ENCODE measurements at places on chromosomes 1 and 21.
A peak's percentile ranks its signal among the peaks of the same experiment; 100 is the strongest.

- DNase-seq = no peak
These were observed 21.2 kb upstream of the OTUD3 start for GRCh38 chr1:19861034-19861433.

GRCh38 chr21:45499970-45500577, 42.2 kb downstream of the SLC19A1 start:
- no peak for DNase-seq

DNA sequence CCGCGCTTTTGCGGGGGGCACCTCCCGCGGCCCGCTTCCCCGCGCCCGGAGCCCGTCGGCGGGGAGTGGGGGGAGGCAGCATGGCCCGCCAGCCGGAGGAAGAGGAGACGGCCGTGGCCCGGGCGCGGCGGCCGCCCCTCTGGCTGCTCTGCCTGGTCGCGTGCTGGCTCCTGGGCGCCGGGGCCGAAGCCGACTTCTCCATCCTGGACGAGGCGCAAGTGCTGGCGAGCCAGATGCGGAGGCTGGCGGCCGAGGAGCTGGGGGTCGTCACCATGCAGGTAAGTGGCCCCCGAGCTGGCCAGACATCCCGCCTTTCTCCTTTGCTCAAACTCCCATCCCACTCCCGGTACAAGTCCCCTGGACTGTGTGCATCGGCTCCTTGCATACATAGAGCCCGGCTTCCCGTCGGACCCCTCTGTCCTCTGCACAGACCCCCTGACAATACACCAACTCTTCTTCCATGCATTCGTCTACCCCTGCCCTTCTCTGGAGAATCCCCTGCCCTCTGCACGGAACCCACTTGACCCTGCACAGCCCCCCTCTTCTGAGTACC, 812 bp downstream of the CACHD1 start:
- DNase-seq = no peak

DNA sequence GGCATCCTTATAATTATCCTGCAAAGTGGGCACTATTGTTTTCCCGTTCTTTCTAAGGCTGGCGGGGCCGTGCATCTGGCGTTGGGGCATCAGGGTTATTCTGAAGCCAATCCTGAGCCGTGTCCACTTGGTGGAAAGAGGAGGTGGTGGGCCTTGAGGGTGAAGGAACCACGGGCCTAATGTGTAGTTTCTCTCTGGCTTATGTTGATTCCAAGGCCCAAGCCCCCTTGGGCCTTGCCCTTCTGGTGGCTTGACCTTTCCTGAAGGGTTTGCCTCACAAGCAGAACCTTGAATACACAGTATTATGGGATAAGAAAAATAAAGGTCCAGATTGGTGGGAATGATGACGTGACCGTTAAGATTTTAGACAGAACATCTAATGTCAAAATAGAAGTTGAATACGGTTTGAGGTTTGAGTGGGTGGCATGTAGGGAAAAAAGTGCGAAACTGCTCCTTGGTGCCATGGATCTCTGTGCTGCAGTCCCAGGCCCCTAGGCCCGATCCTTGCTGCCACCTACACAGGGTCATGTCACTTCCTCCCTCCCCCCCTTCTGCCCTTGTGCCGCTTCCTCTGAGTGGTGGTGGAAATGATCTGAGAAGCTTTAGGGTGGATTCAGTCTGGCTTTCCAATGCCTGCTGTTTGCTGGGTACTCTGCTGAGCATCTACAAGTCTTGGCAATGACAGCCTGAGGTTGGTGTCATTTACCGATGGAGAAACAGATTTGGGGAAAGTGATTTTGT, 90.5 kb downstream of the PRDM2 start:
- DNase-seq = no peak

DNA sequence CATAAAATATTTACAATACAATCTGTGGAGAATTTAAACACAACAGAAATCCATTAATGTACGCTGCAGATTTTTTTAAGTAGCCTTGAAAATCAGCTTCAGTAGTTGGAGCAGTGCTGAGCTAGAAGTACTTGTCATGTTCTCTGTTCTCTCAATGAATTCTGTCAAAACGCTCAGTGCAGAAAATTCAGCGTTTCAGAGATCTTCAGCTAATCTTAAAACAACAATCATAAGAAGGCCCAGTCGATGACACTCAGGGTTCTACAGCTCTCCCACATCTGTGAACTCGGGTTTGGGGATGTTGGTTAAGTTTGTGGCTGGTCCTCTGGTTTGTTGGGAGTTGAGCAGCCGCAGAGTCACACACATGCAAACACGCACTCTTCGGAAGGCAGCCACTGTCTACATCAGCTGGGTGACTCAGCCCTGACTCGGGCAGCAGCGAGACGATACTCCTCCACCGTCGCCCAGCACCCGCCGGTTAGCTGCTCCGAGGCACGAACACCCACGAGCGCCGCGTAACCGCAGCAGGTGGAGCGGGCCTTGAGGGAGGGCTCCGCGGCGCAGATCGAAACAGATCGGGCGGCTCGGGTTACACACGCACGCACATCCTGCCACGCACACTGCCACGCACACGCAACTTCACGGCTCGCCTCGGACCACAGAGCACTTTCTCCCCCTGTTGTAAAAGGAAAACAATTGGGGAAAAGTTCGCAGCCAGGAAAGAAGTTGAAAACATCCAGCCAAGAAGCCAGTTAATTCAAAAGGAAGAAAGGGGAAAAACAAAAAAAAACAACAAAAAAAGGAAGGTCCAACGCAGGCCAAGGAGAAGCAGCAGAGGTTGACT, 161.2 kb downstream of the RUNX1 start:
- no peak for DNase-seq

DNA sequence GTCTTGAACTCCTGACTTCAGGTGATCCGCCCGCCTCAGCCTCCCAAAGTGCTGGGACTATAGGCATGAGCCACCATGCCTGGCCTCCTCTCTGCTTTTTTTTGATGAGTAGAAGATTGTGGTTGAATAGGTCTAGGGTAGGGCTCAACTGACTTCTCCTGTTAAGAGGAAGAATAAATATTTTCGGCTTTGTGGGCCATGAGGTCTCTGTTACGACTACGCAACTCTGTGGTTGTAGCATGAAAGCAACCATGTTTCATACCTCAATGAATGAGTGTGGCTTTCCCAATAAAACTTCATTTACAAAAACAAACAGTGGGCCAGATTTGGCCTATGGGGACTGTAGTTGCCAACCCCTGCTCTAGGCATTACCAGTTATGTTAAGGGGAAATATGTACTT, 67.8 kb downstream of the NID1 start:
- no peak for DNase-seq

DNA sequence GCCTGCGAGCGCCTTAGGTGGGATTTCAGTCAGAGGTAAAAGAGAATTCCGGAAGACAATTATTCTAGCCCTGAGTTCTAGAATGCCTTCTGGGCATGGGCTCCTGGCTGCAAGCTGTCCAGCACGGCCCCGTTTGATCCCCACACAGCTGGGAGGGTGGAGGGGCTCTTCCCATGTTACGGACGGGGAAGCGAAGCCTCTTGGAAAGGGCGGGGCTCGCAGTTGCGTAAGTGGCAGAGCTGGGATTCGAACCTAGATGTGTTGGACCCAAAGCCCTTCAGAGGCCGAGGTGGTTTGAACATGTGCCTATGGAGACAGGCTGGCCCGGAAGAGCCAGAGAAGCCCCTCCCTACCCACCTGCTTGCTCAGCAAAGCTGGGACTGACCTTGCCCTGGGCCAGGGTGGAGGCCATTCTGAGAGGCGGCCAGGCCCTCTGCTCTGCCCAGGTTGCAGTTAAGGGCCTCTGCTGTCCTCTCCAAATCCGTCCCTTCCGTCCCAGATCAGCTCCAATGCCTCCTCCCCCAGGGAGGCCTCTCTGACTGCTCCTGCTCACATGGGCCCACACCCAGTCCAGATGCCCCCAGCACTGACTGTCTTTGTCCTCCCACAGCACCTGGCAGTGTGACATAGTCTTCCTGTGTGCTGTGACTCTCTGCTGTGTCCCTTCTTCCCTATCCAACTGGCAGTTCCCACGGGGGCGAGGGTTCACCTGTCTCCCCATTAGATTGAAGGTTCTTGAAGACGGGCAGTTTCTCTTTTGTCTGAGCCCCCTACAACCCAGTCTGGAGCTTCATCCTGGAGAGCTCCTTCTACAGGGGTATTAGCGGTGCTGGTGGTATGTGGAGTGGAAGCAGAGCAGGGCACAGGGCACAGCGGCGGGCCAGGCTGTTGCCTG, 1.2 kb upstream of the HSPB7 start:
- DNase-seq = no peak

DNA sequence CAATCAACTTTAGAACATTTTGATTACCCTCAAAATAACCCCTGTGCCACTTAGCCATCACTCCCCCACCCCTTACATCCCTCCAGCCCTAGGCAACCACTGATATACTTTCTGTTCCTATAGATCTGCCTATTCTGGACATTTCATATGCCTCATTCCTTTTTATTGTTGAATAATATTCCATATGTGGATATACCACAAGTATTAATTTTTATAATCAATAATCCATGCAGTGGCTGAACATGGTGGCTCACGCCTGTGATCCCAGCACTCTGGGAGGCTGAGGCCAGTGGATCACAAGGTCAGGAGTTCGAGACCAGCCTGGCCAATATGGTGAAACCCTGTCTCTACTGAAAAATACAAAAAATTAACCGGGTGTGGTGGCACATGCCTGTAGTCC, 20.1 kb upstream of the MED18 start:
- no peak for DNase-seq

GRCh38 chr1:202623075-202623474, 87.2 kb downstream of the SYT2 start:
- no peak for DNase-seq

DNA sequence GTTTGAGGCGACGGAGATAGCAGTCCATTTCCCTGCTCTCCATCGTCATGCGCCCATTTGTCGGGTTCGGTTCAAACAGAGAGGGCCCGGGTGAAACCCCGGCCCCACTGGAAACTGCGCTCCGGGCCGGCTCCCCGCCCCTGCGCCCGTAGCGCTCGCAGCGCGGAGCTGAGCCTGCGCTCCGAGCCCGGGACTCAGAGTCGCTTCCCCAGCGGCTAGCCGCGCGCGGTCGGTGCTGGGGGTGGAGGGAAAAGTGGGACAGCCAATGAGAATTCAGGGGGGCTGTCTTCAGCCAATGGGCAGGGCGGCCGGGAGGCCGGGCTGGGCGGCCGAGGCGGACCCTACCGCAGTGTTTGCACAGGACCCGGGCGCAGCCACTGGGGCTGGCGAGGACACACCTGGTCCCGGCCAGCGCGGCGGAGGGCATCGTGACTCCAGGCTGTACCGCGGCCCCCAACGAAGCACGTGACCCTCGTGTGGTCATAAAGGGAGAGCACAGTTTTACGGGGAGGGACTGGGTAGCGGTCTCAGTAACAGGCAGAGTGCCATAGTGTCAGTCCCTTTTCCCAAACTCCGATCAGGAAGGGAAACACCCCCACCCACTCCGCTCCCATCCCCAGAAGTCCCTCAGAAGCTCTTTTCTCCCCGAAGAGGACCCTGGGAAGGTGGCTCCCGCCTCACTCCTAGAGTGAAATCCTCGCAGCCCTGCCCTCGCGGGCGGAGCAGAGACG, at the start of gene INKA2:
Gene INKA2, minus strand, starts transcription at position 202 of the 731 bp plus-strand sequence. Its CDS starts 153 bp downstream, at position 49.
- peak; percentile 45 for DNase-seq

DNA sequence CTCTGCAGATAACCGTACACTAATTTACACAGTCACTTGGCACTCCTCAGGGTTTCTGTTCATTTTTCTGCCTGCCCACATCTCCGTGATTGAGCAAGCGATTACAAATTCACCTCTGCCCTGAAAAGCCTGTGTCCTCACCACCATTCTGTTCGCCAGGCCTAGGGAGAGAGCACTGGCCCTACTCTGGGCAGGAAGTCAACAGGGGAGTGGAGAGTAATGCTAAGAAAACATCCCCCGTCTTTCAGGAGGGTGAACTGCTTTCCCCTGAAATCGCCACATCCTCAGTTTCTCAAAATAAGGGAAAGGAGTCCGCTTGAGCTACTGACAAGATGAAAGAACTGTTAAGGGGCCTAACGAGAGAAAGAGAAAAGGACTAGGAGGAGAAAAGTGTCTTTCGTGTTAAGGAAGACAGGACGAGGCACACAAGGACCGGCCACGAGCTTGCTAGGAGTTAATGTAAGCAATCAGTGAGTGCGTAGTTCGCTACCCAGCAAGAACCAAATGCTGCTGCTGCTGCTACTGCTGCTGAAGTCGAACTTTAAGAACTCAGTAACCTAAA, 632 bp downstream of the PEX19 start:
- no peak for DNase-seq

- no peak for DNase-seq
These were observed 343.8 kb downstream of the USP25 start for GRCh38 chr21:16073586-16073985.

DNA sequence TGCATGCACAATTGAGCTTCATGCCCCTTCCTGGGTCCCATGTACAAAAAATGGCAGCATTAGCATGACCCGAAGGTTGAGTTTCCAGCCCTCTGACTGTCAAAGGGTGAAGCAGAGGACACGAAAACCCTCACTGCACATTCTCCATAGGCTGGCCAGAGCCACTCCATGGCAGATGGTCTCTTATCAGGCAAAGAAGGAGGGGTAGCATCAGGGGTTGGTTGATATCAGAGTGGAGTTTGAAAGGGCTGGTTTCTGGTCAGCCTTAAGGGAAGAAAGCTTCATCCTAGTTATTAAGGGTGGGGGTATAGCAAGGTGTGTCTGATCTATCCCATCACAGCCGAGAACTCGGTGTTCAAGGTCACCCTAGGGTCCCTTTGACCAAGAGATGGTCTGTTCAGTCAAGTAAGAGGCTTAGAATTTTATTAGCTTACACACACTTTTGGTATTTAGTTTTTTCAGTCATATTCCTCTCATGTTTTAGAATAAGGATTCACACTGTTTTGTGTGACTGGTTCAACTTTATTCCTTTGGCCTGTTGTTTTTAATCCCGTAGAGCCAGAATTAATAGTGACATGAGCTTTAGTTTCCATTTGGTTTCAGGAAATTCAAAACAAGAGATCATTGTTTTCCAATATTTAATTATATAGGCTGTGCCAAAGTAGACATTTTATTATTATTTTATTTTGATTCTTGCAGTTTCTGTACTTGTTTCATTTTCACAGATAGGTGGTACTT, 199.9 kb upstream of the FMN2 start:
- no peak for DNase-seq

GRCh38 chr21:41823166-41823565, 56.0 kb downstream of the PRDM15 start:
- DNase-seq = no peak

DNA sequence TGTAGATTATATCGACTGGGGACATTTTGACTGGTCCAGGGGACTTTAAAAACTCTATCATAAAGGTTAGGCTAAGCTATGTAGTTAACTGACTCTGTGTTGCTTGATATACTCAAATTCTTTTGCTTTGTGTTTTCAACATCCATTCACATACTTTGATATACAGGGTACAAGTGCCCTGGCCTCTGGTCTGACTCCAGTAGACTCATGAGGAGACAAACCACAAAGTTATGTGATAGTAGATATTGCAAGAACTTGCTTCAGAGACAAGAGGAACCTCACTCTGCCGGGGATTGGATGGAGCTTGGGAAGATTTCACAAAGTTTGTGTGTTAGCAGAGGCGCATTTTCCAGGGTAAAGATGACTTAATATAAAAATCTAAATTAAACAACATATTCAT, 1.3 kb downstream of the GORAB start:
- DNase-seq = no peak

DNA sequence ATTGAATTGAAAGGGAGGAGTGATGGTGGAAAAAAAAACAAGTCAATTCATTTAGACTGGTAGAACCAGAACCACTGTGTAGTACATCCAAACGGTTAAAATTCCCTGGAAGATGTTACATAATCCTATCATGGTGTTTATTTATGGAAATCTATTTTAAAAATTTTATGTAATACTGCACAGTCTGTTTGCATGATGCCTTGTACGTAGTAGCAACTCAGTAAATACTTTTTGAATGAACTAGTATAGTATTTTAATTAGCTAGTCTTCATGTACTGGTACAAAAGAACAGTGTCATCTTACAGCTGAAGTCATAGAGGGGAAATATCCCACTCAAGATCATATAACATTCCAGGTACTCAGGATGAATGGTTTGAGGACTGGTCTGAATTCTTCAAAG, 27.0 kb upstream of the IER5 start:
- no peak for DNase-seq
